ENCODE measurements at places on chromosomes 5 and 9.
A peak's percentile ranks its signal among the peaks of the same experiment; 100 is the strongest.

DNA sequence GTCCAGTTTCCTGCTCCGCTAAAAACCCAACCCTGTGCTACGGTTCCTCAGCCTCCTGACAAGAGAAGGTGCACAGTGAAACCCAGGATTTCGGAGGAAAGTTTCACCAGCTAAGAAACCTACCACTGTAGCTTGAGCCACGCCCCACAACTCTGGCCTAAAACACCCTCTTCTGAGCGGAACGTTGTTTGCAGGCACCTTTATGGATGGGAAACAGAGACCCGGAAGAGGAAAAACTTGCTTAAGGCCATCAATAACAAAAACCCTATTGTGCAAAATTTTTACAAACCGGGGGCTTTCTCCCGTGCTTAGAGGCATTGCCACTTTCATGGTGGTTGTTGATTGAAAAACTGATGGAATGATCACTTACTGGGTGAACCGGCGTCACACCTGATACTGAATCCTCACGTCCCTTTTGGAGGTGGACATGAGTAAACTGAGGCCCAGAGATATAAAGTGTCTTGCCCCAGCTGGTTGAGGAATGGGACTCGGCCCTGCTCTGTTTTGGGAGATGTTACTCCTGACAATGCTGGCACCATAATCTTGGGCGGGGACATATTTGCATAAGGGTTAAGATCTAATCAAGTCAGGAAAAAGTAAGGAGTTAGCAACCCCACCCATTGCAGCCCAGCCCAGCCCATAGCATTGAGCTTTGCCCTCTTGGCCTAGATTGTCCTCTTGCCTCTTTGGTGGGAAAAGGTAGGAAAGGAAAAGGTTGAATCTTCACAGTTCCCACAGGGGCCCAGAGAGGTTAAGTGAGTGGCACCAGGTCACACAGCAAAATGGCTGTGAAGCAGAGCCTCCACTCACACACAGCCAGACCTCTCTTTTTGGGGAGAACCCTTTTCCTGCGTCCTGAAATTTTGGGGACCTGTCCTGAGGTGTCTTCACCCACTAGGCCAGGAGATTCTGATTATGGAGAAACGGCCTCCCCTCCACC, 23.2 kb upstream of the PTGS1 start:
- no peak for DNase-seq

DNA sequence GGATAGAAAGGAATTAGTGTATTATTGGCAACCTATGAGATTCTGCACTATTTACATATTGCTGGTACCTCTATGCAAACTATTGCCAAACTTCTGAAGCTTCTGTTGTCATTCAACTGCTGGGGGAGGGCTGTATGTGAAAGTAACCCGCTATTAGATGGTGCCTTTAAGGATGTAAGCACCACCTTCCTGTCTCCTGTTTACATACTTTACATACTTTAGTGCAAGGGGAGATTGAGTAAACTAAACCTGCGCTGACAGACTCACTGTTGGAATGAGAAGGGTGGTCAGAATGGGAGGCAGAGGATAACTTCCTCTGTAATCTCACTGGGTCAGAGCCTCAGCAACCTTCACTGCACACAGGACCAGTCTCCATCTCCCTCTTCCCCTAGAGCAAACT, 123.8 kb downstream of the NR3C1 start:
- no peak for DNase-seq

DNA sequence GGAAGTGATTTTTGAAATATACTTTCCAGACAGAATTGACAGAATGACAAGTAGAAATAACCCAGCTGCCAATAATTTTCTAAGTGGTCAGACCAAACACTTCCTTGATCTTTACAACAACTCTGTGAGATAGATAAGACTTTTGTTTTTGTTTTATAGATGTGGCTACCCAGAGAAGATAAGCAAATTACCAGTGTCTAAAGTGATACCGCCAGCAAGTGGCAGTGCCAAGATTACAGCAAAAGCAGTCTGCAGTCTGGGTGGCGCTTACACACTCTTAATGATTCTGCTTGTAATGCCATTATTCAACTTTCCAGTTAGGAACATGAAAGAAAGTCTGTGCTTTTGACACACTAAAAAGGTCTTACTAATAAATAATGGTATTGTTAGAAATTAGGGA, 92.1 kb downstream of the HCN1 start:
- no peak for DNase-seq

GRCh38 chr5:21809611-21810010, 1043.5 kb downstream of the CDH12 start:
- no peak for DNase-seq

DNA sequence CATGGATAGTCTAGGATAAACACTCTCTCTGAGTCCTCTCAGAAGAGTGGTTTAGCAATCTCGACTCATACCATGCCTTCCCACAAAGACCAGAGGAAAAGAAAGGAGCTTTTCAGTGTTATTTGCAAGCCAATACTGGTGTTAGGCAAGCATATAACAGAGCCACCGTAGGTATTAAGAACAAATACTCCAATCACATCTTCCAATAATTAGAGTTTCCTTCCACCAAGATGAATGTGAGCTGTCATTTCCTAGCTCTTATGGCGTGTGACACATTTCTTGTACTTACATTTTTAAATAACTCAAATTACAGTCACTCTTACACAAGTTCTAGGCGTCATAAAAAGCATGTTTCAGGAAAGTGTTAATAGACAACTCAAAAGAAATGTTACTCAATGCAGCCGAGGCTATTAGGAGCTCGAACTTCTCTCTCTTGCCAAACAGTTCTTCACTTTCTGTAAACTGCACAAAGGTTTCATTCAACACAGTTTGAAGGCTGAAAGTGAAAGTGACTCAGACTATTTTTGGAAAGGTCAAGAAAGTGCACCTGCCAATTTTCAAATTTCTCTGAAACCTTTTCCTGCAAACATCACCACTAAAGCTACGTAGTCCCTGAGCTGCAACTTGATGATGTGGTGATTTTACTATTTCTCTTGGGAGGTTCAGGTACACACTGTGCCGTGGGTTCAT, 153.8 kb downstream of the AUH start:
- DNase-seq: peak; percentile 35

GRCh38 chr5:93054424-93055163, 526.4 kb downstream of the NR2F1-AS1 start:
- no peak for DNase-seq

All from CD4-positive, alpha-beta T cell treated with Interleukin-15 for 4 hours (primary cell).